ENCODE measurements at places on chromosomes 7 and 10.

DNA sequence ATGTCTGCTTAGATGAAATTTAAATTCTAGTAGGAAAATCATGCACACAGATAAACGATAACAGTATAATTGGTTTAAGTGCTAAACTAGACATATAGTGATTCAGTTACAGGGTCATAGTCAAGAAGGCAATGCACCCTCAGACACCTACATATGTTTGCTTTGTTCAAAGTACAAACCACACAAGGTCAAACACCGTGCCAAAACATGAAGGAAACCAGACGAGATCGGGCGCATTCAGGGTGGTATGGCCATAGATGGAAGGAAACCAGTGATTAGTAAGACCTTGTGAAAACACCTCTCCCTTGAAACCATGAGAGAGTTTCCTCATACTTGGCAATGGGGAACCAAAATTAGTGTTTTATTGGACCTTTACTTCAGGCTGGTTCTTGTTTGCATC is 906.9 kb downstream of the PCDH15 start:
- no peak for DNase-seq

DNA sequence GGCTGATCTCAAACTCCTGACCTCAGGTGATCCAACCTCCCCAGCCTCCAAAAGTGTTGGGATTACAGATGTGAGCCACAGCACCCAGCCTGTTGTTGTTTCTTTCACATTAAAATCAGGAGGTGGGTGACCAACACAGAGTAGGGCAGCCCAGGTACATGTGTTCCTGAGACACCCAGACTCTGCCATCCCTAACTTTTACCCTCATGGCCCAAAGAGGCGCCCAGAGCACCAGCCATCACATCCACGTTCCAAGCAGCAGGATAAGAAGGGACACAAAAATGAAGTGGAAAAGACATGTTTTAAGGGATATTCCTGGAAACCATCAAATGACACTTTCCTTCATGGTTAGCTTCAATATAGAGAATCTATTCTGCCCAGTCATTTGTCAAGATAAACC is 159.6 kb upstream of the KLF6 start:
- DNase-seq, result no peak

GRCh38 chr7:17236603-17237002 is 61.8 kb upstream of the AHR start:
- DNase-seq, result no peak

DNA sequence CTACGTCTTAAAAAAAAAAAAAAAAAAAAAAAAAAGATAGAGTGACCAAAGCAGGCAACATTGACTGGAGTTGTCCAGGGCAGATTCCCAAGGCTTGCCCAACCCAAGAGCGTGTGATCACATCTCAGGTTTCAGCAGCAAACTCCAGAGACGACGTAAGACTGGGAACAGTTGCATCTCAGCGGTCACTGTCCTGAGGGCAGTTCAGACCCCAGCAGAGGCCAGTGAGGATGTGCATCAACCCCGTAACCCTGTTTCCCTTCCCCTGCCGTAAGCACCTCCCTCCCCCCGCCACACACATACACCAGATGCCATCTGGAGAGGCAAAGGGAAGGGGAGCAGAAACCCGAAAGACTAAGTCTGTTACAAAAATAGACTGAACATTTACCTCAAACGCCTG is 19.3 kb upstream of the TOMM7 start:
- no peak for DNase-seq

DNA sequence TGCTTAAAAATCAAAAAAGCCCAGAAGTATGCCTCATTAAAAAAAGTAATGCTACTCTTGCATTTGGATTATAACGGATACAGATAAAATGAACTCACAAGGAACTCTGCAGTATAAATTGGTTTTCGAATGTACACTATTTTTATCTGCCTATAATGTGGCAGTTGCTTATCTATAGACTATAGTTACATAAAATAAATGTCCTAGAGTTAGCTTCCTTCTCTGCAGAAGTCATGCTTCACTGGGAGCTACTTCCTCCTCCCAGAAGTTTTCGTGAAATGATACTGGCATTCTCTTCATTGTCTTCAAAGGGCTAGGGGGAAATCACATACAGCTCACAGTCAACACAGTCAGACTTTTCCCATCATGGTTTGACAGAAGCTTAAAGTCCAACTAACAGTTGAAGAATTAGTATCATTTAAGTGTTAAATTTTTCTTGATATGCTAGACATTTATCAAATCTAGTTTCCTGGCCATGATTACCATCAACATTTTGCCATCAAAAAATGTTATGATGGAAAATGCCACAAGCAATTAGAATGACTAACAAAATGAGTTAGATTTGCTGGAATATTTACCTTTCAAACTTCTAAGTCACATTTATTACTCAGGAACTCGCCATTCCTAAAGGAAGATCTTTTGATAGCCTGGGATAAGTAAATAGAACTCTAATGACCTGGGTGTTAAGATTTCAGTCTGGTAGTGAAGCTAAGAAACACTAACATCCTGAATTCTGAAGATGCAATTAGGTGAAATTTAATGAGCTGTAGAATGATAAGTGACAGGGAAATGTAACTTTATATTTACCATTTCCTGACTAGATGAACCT is 87.3 kb upstream of the TRIL start:
- no peak for DNase-seq

DNA sequence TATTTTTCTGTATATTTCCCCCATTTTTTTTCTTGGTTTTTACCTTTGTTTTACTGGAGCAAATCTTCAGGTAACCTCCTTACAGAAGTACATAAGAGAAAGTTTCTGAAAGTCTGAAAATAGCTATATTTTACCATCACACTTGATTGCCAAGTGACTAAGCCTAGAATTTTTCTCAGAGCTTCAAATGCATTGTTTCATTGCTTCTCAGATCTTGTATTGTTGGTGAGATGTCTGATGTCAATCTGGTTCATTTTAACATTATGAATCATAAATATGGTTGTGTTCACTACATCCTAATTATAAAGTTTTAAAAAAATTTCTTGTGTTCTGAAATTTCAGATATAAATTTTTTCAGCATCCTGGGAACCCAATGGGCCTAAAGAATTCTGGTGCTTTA is 228.2 kb downstream of the AHR start:
- DNase-seq, result no peak

- no peak for DNase-seq
Measured at GRCh38 chr10:49412571-49412970, 16.7 kb upstream of the DRGX start.

- no peak for DNase-seq
Measured at GRCh38 chr10:101859530-101859929, 15.9 kb upstream of the KCNIP2 start.

GRCh38 chr7:92732316-92733036 is 103.9 kb downstream of the CDK6 start:
- DNase-seq, result no peak

GRCh38 chr7:140053812-140054539 is 8.8 kb downstream of the PARP12 start:
- DNase-seq, result no peak

DNA sequence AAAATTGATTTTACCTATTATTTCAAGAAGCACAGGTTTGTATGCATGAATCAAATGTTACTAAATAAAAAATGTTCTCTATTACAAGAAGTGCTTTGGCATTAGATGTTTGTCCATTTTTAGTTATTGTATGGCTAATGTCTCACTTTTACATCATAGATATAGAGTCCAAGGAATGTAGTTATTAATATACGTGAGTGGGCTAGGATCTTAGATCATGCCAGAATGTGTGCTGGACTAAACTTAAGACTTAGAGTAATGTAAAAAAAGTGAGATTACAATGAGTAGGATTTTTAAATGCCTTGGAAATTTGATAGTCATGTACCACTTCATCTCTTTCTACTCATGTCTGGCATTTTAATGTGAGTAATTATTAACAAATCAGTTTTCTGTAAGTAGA is 196.6 kb downstream of the ARL4A start:
- no peak for DNase-seq

DNA sequence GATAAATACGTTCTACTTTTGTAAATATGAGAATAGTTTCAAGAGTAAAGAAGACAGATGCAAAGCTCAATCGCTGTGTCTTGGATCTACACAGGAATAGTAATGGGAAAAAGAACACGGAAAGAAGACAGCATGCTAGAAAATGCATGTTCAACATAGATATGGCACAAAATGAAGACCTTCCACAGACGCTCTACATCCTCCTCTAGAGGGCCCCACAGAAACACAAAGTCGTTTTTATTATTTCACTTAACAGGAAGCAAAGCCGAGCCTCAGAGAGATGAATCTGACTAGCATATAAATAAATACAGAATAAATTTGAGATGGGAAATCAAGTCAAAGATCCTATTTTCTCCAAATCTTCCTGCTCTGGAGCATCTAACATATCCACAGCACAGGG is 292.6 kb downstream of the PARD3 start:
- DNase-seq, result peak; percentile 68

DNA sequence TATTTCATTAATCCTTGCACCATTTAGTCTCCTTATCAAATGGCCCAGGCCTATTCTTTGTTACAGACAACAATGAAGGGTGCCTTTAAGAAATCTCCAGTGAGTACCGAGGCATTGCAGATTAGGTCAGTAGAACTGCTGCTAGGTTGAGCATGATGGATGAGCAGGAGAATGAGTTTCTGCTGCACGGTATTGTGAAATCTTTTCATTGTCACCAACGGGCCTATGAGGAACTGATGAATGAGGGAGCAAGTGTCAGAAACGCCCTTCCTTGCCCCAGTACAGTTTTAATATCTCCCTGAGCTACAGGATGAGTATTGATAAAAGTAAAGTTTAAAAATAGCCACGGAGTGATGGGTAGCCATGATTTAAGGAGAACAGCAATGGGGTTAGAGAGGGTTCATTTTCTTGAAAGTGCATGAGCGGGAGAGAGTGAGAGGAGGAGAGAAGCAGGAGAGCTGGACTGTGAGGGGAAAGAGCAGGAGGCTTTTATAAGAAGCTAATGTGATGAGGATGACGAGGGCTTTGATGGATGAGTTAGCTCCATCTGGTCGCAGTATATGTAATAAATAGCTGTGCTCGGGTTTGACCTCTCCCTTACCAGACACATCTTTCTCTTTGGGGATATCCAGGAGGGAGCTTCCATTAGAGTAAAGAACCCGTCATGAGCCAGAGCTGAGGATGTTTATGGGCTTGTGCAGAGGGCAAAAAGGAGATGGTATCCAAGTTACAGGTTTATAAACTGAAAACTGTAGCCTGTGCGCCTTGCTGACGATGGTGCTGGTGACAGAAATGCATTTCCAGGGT is 526.1 kb downstream of the LRMDA start:
- no peak for DNase-seq

- no peak for DNase-seq
Measured at GRCh38 chr7:42217053-42217452, 20.0 kb downstream of the GLI3 start.

- no peak for DNase-seq
Measured at GRCh38 chr7:158484801-158485531, 102.7 kb downstream of the PTPRN2 start.

DNA sequence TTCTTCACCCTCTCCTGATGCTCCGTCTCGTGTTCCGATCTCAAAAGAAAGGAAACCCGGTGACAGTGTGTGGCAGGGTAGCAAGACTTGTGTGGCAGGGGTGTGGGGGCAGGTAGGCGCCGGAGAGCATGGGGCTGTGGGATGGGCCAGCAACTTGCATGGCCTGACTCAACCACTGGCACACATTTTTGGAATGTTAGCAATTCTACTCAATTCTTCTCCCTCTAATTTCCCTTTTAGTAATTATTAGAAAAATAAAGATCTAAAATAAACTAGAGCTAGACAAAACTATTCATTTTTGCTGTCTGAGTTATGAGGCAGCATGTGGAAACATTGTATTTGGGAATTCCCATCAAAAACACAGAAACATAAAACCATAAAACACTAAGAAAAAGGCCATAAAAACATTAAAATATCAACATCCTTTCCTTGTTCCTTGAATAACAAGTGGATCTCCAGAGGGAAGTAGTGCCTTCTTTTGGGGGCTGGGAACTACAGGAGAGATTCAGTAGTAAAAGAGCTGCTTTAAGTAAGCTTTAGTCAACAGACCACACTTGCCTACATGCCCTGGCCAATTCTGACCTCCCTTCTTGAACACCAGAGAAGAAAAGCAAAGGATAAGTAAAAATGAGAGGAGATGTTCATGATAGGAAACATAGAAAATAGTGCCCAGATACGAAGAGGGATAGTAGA is 21.8 kb downstream of the SEMA3C start:
- DNase-seq, result no peak

DNA sequence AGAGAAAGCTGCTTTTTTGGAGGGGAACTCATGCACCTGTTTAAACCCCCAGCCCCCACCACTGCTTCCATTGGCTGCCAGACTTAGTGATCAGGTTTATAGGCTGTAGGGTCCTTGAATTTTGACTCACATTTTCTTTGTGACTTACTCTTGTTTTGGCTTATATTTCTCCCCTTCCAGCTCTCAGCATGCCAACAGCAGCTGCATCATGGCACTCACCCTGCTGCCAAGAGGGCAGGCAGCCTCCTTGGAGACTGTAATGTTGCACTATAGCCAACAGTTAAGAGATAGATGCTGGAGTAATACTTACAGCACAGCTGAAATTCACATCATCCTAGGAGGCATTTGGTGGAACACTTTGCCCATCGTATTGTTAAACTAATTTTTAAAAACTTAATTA is 98.0 kb upstream of the GLCCI1 start:
- no peak for DNase-seq

DNA sequence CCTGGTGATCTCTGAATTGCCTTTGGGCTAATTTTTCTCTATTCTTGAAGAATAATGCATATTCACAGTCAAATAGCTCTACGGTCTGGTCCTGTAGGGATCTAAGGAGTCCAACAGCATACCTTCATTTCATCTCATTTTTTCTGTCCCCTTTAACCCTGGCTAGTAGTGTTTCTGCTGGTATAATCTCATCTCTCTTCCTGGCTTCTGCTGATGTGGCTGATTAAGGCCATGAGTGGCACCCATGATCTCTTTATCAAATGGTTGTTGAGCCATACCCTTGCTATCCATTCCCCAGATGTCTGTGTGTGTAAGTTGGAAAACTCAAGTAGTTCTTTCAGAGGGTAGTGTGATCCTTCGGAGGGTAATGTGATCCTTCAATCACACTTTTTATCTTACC is 119.5 kb downstream of the MARCHF5 start:
- no peak for DNase-seq

DNA sequence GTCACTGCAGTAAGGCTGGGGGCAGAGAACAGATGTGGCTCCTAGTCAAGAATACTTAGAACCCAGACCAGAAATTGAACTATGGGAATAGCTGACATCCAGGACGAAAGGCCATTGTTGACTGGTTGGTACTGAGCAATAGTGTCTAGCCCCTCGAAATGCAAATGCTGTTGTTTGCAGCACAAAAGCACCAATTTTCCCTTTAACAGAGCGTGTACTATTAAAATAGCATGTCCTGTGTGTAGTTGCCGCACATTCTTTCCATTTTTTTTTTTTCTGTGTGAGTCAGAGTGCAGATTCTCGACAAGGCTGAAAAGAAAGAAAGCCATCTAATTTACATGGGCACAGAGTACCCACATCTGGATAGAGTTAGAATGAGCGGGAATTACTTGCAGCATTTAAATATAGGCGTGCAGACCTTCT is 302.4 kb downstream of the PTEN start:
- no peak for DNase-seq

GRCh38 chr7:150448789-150449147 is 1.7 kb upstream of the GIMAP8 start:
- DNase-seq, result peak; percentile 29

- no peak for DNase-seq
Measured at GRCh38 chr10:1548596-1548995, 188.7 kb downstream of the ADARB2 start.
